Omental fat pad (tissue), 4 donors: ENCODE measurements at places on chromosomes 3 and 15.

GRCh38 chr15:71777216-71777943 lies 33.0 kb upstream of the NR2E3 start:
- DNase-seq: no peak

DNA sequence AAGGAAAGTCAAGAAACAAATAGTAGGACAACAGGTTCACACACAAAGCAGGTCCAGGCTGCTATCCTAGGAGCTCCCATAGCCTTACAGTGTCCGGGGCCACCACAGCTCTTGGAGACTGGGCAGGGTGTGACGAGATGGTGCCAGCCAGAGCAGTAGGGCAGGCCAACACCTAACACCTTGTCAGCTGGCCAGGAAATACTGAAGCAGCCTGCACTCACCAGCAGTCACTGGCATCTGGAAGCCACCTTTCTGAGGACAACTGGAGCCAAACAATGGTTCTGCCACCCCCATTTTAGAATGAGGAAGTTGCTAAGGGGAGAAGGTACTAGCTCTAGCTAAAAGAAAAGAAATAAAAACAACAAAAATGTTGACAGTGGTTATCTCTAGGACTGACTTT lies 47.2 kb downstream of the CCDC12 start:
- no peak for DNase-seq

DNA sequence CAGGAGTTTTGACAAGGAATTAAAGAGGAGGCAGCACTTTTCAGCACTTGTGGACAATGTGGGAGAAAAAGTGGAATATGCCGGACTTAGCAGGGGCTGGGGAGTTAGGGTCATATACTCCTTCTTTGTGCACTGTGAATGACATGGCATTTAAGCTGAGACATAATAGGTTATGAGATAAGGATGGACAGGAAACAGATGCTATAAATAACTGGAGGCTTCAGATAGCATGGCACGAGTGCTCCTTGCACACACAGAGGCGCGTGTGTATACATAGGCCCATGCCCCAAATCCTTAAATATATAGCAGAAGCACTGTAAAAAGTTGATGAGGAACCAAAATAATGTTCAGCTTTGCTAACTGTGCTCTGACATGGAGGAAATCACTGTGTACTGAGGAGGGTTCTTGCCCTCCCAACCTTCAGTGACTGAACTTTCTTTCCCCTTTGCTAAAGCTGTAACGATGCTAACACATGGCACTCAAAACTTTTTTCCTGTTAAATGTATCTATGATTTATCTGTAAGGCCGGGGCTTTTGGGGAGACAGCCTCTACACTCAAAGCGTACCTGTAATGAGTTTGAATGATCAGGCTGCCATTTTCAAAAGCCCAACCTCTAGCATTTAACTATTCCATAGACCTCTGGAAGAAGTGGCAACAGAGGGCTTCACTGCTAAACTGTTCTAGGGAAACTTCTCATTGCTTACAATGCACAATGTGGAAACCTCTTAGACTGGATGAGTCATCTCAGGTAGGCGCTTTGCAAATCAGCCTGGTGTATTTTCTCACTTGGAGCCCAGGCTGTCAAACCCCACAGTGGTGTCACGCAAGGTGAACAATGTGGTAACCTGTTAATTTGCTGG lies 784.6 kb downstream of the NR2F2 start:
- DNase-seq: no peak

GRCh38 chr3:126986001-126986400 lies 3.1 kb downstream of the PLXNA1 start:
- no peak for DNase-seq

DNA sequence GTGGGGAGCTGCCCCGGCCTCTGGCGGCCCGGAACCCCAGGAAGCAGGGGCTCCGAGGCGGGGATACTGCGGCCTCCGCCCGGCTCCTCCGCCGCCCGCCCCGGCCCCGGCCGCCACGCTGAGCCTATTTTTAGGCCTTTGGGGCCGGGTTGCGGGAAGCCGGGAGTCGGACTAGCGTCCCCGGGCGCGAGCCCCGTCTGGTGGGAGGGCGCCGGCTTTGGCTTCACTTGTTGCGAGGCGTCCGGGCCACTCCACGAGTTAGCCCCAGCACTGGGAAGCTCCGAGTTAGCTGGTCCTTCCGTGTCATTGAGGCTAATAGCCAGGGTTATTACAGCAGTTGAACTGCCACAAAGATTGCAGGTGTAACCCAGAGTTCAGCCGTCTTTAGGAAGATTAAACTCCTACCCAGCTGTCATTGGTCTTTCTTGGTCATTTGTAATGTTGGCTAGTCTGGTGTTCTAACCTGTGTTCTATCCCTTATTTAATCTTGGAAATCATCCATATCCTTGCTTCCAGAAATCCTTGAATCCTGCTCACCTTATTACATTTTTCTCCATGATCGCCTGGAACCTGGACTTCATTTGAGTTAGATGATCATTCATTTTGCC lies 791 bp downstream of the GYG1 start:
- no peak for DNase-seq

GRCh38 chr15:55589287-55589686 lies 1.1 kb upstream of the PYGO1 start:
- no peak for DNase-seq

GRCh38 chr15:33448961-33449606 lies 138.3 kb downstream of the RYR3 start:
- no peak for DNase-seq

GRCh38 chr3:171666516-171666915 lies 143.8 kb downstream of the PLD1 start:
- DNase-seq: no peak

DNA sequence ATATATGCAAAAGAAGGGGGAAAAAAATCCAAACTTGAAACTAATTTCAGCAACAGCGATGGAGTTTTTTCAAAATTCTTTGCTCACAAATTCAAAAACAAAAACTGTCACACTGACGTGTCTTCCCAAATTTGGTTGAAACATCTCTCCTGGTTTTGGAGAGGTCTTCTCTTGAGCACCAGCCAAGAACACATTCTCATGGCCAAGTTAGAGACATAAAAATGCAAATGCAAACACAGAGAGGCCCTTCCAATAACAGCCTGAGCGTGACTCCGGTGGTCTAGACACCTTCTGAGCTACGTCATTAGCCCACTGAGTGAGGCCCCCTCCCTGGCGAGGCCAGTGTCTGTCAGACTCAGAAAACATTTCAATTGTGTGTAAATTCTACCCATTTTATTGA lies 436.0 kb upstream of the PROK2 start:
- DNase-seq: no peak

DNA sequence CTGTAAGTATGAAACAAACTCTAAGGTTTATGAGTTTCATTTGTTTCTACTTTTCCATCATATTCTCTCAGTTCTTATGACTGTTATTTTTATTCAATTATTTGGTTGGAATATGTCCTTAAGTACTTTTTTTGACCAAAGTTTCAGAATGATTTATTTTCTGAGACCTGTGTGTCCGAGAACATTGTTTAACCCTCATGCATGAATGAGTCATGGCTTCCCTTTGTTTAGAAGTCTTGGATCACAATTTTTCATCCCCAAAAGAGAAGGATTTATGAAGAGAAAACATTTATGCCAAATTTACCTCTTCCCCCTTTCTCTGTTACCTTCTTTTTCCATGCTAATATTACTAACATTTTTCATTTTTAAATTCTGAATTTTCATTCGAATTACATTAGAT lies 518.0 kb upstream of the NR2F2 start:
- DNase-seq: no peak

DNA sequence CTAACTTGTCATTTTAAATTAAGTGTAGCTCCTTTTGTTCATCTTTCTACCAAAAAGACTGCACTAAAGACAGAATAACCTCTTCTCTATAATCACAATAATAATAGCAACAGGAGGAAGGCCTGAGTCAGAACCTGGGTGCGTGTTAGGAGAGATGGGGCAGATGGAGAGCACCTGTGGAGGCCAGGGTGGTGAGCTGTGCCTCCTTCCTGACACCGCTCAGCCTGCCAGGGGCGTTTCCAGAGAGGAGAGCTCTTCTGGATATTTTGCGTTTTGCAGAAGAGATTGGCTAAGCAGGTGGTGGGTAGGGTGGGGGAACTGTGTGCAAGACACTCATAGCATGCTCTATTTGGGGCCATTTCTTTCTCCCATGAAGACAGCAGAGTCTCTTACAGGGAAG lies 83.5 kb downstream of the MEGF11 start:
- DNase-seq: no peak

DNA sequence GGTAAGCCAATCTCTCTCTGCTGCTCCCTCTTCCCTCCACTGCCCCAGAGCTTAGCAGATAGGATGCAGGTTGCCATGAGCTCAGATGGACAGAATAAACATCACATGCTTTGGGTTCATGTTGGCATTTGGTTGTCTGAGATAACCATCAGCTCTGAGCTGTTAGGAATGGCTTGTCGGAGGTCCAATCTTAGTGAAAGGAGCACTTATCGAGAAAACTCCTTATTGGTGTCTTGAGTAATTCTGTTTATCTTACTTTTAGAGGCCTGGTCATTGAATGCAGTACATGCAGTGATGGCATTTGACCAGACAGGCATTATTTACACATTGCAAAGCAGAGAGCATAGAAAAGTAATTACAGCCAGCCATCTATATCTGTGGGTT lies 99.7 kb downstream of the CEMIP start:
- no peak for DNase-seq

- DNase-seq: no peak
Observed at GRCh38 chr15:101424984-101425383, 64.5 kb downstream of the PCSK6 start.

- DNase-seq: no peak
Observed at GRCh38 chr3:194675081-194675640, 3.2 kb upstream of the LSG1 start.

GRCh38 chr3:88311826-88312225 lies 162.1 kb downstream of the C3orf38 start:
- no peak for DNase-seq

GRCh38 chr15:48052946-48053345 lies 67.8 kb upstream of the SLC24A5 start:
- no peak for DNase-seq

DNA sequence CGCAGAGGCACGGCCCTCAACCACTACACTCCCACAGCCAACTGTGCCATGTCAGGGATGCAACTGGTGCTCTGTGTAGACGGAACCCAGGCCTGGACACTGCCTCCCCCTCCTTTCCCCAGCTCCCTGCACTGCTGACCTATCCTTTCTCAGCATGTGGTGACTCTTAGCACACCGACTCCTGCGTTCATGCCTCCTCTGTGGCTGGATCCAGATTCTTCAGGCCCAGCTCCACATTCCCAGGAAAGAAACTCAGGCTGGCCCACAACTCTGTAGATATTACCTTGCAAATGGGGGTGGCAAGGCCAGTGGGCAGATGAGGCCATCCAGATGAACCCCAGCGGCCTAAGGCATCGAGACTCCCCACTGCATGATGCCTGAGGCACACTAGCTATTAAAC lies 272.7 kb downstream of the OCA2 start:
- DNase-seq: no peak

DNA sequence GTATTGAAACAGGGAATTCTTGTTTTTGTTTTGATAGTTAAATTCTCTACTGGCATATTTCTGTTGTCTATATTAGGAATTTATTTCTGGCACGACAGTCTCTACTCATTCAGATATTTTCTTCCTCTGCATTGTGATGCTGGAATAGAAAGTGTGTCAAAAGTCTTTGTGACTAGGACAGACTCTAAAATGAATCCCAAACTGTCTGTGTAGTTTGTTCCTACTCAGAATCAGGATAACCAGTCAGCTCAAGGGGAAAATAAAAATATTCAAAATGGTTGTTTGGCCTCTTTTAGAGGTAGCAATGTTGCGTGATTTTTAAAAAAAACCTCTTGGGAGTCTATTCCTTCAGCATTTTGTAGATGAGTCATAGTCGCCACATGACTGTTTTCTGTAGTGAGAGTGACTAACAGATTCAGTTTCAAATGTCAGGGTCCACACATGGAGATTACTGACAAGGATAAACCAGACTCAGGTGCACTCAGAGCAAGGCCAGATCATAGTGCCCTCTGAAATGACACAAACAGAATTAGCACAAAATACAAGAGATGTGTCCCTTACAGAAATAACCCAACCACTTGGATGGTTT lies 13.1 kb downstream of the SLC7A14 start:
- DNase-seq: no peak

- DNase-seq: no peak
Observed at GRCh38 chr3:56051052-56051451, 417.2 kb downstream of the ERC2 start.

- no peak for DNase-seq
Observed at GRCh38 chr3:197549261-197549885, 6.4 kb downstream of the BDH1 start.

DNA sequence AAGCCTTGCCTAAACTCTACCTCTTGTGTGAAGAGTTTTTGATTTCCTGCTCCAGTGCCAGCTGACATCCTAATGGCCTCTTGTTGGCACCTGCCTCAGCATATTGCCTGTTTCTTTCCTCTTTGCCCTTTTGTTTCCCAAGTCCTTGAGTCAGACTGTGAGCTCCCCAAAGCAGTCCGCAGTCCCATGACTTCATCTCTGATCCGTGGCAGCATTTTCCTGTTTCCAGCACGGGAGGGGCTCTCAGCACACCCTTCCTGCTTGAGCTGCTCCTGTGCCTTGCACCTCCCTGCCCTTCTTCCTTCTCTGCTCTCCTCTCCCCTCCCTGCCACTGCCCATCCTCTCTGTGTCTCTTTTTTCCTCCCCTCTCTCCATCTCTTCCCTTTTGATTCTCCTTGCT lies 179.6 kb downstream of the EPHB1 start:
- DNase-seq: no peak

GRCh38 chr3:151962352-151962751 lies 88.9 kb downstream of the SUCNR1 start:
- no peak for DNase-seq

DNA sequence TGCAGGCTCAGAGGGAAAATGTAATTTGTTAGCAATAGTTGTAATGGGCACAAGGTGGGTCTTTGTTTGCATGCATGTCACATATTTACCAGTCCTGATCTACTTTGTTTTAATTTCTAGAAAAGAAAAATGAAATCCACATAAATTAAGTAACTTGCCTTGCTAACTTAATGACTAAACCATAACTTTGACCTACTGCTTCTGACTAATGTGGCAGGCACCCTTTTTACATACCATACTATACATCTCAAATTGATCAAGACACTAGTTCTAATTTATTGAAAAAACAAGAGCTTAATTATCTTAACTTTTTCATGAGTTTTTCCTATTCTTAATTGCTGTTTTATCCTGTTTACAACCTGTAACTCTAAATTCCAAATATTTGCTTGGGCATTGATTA lies 93.2 kb downstream of the ATP11B start:
- no peak for DNase-seq

DNA sequence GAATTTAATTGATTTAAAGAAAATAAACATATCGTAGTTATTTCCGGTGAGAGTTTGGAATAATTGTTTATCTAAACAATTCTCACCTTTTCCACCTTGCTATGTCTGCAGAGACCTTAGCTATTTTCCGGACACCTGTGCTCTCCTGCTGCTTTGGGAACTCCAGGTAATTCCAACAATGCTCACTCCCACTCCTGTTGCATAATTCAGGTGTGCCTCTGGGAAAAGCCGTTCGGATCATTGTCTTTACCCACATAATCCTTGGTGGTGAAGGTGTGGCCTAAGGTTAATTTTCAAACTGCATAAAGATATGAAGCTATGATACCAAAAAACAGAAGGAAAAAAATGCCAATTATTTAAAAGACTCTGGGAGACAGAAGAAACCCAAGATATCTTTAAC lies 59.4 kb downstream of the LDHAL6B start:
- no peak for DNase-seq
